CD4-positive, alpha-beta T cell treated with Interleukin-4 for 1 hour (primary cell): ENCODE measurements at places on chromosomes 16 and 17.

DNA sequence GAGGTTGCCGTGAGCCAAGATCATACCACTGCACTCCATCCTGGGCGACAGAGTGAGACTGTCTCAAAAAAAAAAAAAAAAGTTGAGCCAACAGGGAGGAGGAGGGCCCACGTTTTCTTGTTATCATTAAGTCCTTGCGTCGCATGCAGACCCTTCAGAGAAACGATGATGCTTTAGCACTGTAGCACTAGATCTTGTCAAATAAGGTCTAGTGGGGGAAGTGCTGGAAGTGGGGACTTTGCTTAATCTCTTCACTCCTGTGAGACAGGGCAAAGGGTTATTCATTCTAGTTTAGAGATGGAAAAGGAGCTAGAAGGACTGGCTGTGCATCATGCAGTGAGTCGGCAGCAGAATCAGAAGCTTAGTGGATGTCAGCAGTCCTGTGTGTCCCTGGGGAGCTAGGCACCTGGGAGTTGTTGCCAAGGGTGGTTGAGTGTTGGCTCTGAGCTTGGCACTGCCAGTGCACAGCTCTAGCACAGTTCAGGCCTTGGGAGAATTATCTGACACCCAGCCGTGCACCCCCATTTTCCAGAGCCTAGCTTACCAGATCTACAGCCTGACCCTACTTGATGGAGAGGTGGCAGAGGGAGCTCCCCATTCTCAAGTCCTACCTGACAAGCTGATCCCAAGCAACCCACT, 33.4 kb upstream of the TBX2 start:
- no peak for DNase-seq

DNA sequence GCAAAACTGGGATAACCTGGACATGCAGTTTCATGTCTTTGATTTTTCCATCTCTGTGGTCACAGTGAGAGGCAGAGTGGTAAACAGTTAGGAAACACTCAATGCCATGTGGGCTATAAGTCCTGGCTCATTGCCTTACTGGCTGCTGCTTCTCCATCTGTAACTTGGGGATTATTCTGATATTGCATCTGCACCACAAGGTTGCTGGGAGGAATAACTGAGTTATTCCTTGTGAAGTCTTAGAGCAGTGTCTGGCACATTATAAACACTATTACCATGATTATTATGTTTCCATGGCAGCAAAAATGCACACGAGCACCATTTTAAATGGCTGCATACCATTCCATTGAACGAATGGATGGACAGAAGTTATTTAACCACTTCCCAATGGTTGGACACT, 111.7 kb upstream of the CDH5 start:
- DNase-seq = no peak

- no peak for DNase-seq
Measured at GRCh38 chr16:85248342-85248741, 136.1 kb upstream of the CIBAR2 start.

- DNase-seq = no peak
Measured at GRCh38 chr16:84036982-84037425, 5.6 kb downstream of the SLC38A8 start.

GRCh38 chr16:84144209-84144858, 643 bp downstream of the HSDL1 start:
- peak; percentile 37 for DNase-seq

DNA sequence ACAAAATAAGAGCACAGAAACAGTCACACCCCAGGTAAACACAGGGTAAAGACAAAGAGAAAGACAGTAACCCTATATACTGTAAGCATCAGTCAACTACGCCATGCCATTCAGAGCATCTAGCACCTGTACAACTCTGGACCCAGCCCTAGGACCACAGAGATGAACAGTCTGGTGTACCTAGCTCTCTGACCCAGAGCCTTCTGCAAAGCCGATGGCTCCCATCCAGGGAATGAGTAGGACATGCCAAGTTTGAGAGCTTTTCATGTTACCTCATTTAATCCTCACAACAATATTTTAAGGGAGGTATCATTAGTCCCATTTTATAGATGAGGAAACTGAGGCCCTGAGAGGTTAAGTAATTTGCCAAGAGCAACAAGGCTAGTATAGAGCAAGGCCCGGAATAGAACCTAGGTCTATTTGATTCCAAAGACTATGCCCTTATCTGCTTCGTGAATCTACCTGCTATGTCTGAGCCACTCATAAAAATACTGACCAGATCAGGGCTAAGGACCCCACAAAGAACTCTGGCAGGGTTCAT, 3.4 kb downstream of the LYRM9 start:
- no peak for DNase-seq

- DNase-seq = no peak
Measured at GRCh38 chr17:4269915-4270314, 6.1 kb upstream of the ANKFY1 start.

- no peak for DNase-seq
Measured at GRCh38 chr16:86137359-86137758, 238.4 kb downstream of the IRF8 start.

GRCh38 chr17:46770818-46771560, 47.5 kb downstream of the WNT3 start:
- DNase-seq = peak; percentile 20

- DNase-seq = peak; percentile 35
Measured at GRCh38 chr17:39820541-39820940, 43.6 kb downstream of the IKZF3 start.

DNA sequence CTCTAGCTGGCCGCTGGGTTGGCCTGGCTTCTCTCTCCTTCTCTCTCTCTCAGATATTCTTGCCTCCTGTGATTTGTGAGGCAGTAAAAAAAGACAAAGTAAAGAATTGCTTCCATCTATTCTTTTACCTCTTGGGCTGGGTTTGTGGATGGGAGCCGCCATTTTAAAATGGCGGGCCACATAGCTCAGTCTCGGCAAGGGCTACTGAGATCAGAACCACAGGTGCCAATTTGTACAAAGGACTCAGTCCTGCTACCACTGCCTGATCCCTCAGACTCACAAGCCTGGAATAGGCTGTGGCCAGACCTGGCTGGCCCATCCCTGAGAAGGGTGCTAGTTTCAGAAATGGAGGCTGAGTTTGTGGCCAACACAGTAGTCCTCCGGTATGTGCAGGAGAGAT, 24.1 kb downstream of the NOD2 start:
- no peak for DNase-seq

DNA sequence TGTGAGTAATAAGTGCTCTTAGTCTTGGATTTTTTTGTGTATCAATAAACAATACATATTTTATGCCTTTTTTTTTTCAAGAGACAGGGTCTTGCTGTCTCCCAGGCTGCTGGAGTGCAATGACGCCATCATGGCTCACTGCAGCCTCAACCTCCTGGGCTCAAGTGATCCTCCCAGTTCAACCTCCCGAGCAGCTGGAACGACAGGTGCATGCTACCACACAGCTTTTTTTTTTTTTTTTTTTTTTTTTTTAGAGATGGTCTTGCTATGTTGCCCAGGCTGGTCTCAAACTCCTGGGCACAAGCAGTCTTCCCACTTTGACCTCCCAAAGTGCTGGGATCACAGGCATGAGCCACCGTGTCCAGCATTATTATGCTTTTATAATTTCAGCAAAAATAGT, 13.0 kb downstream of the ACSF2 start:
- no peak for DNase-seq

DNA sequence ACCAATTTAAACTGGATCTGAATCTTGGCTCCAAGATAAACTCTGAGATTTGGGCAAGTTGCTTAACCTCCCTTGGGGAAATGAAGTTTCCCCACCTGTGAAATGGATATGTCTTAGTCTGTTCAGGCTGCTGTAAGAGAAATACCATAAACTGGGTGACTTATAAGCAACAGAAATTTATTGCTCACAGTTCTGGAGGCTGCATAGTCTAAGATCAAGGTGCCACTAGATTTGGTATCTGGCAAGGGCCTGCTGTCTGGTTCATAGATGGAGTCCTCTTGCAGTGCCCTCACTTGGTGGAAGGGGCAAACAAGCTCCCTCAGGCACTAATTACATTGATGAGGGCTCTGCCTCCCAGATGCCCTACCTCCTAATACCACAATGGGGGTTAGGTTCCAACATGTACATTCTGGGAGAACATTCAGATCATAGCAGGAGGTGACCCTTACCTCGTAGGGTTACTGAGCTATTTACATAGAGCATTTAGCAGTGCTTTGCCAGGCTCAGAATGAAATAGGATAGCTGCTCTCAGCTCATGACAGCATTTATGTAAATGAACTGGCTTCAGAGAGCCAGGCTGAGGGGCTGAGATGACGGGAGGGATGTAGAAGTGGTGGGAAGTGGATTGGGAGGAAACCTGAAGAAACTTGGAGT, 83.9 kb downstream of the SPECC1 start:
- no peak for DNase-seq

DNA sequence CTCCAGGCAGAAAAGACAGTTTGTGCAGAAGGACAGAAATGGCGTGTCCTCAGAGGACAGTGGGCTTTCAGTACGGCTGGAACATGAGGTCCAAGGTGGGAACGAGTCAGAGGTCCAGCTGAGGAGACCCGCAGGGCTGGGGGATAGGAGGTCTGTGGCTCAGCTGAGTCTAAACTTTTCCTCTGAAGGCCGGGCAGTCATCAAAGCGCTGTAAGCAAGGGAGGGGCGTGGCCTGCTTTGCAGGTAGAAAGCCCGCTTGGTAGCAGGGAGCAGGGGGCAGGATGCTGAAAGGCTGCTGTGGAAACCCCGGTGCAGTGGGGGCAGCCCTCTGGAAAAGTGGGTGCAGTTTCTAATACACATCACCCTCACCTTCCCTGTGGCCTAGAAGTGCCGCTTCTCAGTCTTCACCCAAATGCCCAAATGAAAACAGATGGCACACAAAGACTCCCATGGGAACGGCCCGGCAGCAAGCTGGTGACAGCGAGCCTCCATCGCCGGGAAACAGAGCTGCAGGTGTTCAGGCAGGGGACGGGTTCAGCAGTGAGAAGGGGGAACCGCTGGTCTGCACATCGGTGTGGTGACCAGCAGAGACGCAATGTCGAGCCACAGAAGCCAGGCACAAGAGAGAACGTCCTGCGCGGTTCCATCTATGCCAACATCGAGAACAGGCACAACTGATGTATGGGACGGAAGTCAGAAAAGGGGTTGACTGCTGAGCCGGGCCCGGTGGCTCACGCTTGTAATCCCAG, 12.2 kb upstream of the OSGIN1 start:
- no peak for DNase-seq

DNA sequence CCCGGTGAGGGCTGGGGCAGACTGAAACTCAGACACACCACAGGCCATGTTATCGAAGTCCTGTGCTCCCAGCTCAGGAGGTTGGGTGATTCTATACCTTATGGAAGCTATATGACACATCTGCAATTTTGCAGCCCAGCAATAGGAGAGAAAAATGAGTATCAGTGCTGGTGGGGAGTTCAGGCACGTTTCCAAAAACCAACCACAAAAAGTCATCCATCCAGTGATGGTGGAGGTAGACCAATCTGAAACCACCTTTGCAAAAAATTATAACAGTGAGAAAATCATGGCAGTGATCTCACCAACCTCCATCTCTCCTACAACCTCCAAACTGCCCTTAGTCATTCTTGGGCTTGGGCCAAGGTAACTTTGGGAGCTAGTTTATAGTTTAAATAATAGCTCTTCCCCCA, 327.9 kb downstream of the SLC39A11 start:
- DNase-seq = no peak

DNA sequence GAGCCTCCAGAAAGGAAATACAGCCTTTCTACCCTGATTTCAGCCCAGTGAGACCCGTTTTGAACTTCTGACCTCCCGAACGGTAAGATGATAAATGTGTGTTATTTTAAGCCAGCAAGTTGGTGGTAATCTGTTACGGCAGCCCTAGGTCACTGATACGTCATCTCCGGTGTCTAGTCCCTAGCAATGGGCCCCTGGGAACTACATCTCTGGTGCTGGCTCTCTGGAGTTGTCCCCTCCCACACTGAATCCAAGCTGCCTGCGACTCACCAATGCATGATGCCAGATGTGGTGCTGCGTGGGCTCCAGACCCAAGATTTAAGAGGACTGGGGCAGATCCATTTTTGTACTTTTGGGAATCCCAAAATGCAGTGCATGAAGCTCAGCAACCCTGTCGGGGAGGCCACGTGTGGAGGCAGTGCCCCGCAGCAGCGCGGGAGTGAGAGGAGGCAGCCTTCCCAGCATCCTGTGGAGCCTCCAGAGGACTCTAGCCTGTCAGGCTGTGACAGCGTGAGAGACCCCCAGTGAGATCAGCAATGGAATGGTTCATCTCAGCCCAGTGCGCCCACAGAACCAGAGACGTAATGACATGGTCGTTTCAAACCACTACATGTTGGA, 43.6 kb upstream of the USP7 start:
- no peak for DNase-seq

GRCh38 chr17:74490716-74491115, 24.3 kb downstream of the CD300A start:
- DNase-seq = no peak

DNA sequence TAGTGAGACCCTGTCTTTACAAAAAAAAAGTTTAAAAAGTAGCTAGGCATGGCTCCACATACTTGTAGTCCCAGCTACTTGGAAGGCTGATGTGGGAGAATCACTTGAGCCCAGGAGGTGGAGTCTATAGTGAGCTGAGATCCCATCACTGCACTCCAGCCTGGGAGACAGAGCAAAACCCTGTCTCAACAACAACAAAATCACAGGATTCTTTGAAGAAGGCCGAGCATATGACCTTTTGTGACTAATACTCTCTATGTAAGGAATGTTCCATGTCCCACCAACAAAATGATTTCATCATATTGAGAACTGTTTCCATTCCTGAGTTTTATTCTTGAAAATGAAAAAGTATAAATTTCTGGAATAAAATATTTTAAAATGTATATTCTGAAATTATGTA, 58.9 kb upstream of the EFCAB3 start:
- no peak for DNase-seq

DNA sequence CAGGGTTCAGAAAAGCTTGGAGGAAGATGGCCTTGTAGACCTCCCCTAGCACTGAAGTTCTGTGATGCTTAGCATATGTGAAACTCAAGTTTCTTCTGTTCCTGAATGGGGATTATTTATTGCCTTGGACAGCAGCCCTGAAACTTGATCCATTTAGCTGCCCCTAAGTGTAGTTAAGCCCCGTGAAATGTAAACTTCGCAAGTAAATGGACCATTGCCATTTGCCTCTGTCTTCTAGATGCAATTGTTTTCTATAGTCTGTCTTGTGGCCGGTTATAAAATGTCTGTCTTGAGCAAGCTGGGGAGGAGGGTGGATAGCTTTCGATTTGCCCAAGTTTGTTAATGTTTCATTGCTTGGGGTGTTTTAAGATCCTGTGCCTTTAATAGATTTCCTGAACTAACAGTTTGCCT, 261.8 kb downstream of the CDH13 start:
- no peak for DNase-seq

- peak; percentile 97 for DNase-seq
Measured at GRCh38 chr17:2392252-2393173, 8.3 kb downstream of the MNT start.

DNA sequence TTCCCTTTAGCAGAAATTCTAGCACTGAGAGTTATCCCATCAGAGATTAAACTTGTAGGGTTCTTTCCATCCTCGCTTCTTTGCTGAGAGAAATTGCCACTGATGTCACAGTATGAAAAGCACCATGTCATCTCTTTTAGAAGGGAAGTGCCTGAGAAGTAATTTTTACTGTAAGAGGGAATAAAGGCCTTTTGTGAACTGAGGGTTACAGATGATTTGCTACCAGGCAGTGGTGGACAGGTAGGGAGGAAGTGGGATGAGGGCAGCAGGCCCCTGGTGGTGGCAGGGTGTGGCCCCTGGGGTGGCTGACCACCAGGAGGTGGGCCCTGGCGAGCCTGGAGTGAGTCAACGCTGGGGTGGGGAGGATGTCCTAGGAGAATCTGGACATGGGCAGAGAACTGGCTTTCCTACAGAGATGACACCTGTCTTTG, 6.4 kb upstream of the MILR1 start:
- DNase-seq = peak; percentile 25

- no peak for DNase-seq
Measured at GRCh38 chr17:81942167-81942553, 4.9 kb downstream of the MYADML2 start.
